AG08396 (cell line): ENCODE measurements at places on chromosomes 2 and 18.

DNA sequence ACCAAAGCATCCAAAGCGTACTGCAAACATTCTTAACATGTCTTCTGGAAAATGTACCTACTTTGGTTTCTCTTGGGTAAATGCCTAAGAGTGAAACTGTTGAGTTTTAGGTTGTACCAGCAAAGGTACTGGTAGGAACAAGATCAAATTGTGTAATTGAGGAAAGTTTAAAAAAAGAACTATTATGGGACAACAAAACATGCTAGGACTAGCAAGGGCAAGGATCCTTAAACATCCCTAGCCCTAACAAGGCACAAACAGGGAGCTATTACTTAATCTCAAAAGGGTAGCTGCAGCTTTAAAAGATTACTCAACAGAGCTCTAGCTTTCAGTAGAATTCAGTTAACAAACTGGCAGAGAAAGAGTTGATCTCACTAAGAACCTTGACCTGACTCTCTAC is 56.0 kb upstream of the GRB14 start:
- no peak for DNase-seq

GRCh38 chr2:238710032-238710735 is 137.7 kb upstream of the TWIST2 start:
- no peak for DNase-seq

DNA sequence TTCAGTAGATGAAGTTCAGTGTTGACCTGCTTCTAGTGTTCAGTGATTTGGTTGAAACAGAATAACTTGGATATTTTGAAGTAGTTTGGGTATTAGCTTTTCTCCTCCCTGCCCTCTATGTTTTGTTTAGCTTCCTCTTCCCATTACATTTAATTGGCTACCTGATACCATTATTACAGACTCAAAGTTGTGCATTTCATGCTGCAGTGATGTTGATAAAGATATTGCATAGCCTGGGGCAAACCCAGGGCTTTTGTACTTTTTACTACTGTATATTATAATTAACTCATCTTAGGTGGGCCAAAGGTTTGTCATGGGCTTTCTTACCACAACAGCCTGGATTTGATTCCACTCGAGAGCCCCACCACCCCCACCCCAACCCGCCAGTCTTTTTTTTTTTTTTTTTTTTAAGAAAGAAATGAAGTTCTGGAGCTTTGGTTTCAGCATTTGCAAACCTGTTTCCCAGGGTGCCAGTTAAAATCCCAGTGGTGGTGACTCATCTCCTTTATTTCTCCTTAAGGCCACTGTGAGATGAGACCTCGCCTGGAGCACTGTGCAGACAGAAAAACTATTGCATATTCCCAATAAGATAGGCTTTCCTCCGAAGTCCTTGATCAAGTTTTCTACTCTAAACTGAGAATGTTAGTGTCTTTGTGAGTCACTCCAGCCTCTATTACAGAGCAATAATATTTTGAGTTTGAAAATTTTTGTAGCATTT is 393.7 kb upstream of the FANCL start:
- DNase-seq = no peak

- DNase-seq = no peak
These were observed 5.6 kb upstream of the KCNJ3 start for GRCh38 chr2:154692927-154693326.

DNA sequence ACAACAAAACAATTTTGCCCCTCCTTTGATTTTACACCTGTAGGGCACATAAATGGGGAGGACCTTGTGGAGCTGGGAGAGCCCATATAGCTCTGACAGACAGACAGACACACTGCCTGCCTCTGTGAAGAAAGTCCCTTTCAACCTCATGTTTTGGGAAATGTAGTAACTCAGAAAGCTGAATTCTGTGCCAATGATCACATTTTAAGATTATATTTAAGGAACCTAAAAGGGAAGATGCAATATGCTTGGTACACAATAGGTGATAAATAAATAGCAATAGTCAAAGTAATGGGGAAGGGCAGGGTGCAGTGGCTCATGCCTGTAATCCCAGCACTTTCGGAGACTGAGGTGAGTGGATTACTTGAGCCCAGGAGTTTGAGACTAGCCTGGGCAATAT is 446.4 kb upstream of the ID2 start:
- no peak for DNase-seq

- DNase-seq = no peak
These were observed 80.3 kb downstream of the SPP2 start for GRCh38 chr2:234130777-234131181.

- DNase-seq = peak; percentile 66
These were observed 169.2 kb downstream of the CDH20 start for GRCh38 chr18:61502472-61502871.

DNA sequence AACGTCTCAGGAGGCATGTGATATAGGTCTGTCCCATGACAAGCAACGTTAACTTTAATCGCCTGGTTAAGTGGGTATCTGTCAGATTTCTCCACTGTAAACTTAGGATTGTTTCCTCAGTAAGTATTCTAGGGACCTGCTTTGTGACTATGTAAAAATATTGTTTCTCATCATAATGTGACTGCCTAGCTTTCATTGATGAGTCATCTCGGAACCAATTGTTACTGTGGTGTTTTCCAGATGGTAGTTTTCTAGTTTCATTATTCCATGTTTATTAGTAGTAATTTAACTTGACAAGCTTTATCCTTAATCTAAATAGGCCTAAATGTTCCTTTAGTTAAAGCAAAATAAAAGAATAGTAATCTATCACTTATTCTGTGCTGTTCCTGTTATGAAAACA is 28.2 kb upstream of the GATA6 start:
- no peak for DNase-seq

DNA sequence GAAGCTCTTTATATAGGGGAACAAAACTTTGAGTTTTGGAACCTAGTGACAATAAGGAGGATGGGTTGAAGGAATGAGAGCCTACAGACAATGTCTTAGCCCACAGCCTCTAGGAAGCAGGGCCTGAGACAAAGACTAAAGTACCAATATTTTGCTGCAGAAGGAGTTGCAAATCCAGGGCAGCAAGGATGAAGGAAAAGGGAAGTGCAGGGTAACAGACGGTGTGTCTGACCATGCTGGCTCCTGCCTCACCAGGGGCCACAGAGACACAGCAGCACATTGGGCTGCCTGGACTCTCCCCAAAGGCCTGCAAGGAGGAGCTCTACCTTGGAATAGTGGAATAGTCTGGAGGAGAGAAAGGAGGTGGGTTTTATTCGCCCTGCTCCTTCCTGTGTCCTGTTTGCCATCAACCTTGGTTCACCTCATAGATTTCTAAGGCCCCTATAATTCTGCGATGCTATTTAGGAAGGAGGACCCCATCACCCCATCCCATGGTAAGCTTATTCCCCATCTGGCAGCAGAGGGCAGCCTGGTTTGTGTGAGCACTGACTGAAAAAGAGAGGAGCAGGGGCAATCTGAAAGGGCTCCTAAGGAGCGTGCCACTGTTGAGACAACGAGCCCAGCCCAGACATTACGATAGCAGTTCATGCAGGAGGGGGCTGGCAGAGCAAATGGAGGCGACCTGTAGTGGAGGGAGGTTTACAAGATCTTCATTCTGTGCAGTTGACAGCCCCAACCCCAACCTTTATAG is 143.4 kb downstream of the MGAT5 start:
- DNase-seq = no peak

DNA sequence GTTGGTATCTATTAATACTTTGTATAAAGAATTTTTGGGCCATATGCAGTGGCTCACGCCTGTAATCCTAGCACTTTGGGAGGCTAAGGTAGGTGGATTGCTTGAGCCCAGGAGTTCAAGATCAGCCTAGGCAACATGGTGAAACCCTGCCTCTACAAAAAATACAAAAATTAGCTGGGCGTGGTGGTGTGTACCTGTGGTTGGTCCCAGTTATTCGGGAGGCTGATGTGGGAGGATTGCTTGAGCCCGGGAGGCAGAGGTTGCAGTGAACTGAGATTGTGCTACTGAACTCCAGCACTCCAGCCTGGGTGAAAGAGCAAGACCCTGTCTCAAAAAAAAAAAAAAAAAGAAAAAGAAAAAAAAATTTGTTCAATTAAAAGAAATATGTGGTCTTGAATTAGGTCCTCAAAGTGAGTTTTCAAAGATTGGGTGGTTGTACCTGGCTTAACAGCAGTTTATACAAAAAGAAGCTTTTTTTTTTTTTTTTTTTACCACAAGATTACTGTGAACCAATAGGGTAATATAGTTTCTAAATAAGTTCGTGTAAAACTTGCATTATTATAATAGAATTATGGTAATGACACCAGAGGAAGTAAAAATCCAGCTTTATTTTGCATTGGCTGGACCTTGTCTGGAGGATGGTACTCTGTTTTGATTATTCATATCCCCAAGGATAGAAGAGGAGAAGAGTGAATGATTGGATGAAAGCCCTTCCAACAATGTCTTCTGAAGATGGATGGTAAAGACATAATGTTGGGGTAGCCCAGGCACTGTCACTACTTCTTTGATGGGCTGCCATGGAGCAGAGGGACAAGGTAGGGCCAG is 210.3 kb downstream of the MYCN start:
- no peak for DNase-seq

DNA sequence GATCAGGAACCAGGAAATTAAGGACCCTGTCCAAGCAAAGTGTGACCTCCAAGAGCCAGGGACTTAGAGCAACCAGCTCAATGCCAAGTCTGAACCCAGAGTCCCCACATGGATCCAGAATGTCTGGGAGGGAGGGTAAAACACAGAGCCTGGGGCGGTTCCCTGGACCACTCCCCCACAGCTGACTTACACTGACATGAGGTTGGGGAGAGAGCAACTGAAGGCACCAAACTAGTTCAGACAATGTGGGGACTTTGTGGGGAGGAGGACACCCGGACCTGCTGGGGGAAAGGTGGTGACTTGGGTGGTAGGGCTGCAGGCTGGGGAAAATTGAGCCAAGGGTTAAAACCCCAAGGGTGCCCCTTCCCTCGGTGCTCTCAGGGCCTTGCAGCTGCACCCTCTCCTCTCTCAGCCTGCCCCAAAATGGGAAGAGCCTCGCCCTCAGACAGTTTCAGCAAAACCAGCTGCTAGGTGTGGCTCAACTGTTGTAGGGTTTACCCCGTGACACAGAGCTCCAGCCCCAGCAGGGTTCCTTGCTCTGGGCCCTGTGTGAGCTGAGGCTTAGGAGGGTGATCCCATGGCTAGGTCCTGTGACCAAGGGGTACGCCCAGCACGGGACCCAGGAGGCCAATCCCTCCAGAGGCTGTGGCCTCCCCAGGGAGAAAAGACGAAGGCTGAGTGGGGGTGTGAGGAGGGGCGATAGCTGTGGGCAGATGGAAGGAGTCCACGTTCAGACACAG is 28.6 kb downstream of the MARCO start:
- DNase-seq = no peak

DNA sequence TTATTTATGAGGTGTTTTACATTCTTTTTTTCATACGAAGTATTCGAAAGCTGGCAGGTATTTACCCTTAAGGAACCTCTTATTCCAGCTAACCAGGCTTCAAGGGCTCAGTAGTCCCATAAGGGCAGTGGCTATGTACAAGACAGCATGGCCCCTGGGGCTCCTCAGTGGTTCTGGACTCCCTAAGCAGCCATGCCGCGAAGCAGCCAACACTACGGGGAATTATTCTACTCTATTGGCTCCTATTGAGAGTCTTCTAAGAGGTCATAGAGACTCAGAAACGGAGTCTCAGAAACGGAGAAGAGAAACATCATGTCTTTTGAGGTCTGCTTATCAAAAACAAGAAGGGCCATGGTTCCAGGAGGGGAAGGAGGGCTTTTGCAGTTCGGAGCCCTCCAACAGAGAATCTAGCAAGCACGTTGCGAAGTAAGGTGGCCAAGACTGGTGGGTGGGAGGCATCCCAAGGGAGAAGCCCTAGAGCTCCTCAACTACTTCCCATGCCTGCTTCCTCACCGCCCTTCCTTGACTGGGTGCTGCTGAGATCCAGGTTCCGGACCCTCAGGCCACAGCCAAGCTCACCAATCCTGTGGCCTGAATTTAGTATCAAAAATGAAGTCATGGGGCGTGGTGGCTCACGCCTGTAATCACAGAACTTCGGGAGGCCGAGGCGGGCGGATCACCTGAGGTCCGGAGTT is 109.7 kb downstream of the INO80D start:
- DNase-seq = no peak

- peak; percentile 54 for DNase-seq
These were observed 16.2 kb downstream of the IL18RAP start for GRCh38 chr2:102439065-102439695.

GRCh38 chr2:41127351-41127750 is 675.5 kb upstream of the SLC8A1 start:
- DNase-seq = no peak

- no peak for DNase-seq
These were observed 416.8 kb downstream of the FIGN start for GRCh38 chr2:163319006-163319405.

- DNase-seq = peak; percentile 2
These were observed 927.5 kb downstream of the ERBB4 start for GRCh38 chr2:211611061-211611518.
